ENCODE measurements at places on chromosomes 7 and 10. TPM values are rescaled to one million over a fixed set of nuclear protein-coding genes. Genes with fewer than 3 reads are reported as not detected.

DNA sequence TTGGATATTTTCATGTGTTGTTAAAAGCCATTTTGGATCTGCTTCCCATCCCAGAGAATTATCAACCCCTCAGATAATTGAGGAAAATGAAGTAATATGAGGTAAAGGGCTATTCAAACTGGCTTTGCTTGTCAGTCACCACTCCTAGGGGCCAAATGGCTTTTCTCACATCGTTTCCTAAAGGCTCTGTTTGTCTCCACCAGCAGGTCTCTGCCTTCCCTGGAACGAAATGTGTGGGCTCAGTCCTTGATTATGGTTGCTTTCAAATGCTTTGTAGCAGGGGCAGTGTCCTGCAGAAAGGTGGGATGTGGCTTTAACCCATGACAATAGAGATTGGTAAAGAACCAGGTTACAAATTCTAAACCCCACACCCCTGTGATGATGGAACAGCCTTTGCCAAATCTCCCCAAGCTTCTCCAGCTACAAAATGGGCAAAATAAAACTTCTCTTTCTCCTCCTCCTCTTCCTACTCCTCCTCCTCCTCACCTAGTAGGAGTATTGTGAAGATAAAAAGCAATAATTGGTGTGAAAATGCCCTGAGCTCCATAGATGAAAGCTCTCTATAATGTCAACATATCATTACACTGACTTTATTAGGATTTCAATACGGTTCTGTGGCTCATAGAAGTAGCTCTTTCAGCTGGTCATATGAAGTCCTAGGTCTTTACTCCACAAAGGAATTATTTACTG lies 127.6 kb downstream of the CHN2 start:
- DNase-seq: no peak

MPP7 gene
- 9.7 TPM for total RNA-seq

GRCh38 chr7:148959726-148960125 lies 68.6 kb downstream of the PDIA4 start:
- no peak for DNase-seq

GRCh38 chr7:81873559-81873958 lies 103.7 kb upstream of the HGF start:
- no peak for DNase-seq

DNA sequence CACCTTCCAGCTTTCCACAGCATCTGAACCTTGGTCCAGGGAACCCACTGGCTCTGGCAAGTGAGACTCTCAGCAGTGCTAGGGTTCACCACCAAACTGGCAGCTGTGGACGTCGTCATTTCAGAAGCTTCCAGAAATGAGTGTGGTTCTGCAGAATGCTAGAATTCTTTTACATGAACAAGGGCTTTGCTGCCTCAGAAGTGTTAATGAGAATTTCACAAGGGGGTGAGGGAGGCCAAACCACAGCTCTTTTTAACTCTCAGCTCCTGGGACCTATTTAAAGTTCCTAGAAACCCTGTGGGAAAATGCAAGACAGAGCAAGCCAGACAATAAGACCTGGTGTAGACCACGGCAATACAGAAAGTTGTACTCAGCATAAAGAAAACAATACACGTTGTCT lies 129.3 kb upstream of the BET1 start:
- no peak for DNase-seq

- no peak for DNase-seq
These were observed 65.8 kb downstream of the KLF6 start for GRCh38 chr10:3719024-3719843.

Data from naive thymus-derived CD4-positive, alpha-beta T cell (primary cell).